CD4-positive, alpha-beta T cell treated with Interleukin-15 for 4 hours (primary cell): ENCODE measurements at places on chromosomes 6 and 20.

- DNase-seq = no peak
These were observed 11.8 kb upstream of the STXBP5 start for GRCh38 chr6:147192278-147192911.

DNA sequence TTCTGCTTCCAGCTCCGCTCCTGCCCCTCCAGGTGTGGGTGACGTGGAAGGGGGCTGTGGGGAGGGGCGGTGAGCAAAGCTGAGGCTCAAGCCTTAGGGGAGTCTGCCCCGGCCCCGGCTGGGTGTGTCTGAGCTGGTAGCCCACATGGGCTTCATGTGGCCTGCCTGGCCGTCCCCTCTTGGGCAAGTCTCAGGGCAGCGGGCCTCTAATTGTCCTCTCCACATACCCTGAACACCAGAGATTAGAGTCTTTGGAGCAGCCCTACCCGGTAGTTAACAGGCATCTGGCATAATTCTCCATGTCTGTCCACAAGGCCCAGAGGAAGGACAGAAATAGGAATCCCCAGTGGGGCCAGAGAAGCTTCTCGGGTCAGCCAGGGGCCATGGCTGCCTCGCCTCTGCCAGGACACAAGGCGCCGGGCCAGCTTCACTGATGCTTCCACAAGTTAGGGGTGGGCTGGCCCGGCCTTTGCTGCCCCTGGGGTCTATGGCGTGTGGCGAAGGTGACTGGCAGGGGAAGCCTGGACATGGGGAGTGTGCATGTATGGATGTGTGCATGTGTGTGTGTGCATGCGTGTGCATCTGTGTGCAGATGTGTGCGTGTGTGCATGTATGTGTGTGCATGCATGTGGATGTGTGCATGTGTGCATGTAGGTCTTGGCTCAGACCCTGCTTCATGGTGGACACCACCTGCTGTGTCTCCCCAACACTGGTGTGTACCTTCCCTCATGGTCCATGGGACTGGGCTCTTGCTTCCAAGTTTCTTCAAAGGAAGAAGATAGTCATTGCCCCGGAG lies 24.0 kb downstream of the FRMD1 start:
- no peak for DNase-seq

- DNase-seq = peak; percentile 84
These were observed 91.6 kb upstream of the RIPOR2 start for GRCh38 chr6:25027221-25027916.

DNA sequence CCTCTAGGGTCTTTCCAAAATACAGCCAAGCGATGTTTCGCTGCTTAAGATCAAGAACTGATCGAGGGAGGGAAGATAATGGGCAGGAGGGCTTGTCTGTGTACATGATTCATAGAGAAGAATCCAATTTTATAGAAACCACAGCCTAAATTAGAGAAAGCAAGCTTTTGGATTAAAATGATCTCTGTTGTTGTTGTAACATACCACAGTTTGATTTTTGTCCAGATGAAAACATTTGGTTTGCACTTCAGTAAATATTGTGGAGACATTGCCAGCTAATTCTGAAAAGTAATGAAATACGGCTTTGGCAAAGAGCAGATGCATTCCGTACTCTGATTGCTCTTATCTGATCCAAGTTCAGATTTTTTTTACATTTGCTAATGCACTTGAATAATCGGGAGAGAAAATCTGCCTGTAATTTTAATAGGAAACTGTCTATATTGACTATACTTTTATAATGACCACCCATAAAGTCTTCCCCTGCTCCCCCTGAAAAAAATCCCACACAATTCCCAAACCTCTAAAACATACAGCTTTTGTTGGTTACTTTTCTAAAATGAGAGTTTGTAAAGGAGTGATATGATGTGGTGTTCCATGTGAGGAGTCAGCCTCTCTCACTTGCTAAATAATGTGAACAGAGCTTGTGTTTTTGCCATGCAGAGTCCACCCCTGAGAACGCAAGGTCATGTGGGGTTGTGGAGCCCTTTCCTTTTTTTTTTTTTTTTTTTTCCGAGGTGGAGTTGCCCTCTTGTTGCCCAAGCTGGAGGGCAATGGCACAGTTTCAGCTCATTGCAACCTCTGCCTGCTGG lies 199.9 kb downstream of the DTNBP1 start:
- DNase-seq = no peak

DNA sequence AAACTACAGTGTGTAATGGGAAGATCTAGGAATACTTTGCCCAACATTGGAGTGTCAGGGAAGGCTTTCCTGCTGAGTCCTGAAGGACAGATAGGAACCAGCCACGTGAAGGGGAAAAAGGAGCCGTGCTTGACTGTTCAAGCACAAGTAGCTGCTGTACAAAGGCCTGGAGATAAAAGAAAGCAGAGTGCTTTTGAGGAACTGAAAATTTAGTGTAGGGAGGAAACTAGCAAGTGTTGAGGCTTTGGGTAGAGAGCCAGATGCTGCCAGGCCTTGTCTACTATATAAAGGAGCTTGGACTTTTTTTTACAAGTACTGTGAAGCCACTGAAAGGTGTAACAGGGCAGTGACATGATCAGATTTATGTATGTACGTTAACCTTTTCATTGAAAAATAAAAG lies 39.0 kb downstream of the DSE start:
- no peak for DNase-seq

DNA sequence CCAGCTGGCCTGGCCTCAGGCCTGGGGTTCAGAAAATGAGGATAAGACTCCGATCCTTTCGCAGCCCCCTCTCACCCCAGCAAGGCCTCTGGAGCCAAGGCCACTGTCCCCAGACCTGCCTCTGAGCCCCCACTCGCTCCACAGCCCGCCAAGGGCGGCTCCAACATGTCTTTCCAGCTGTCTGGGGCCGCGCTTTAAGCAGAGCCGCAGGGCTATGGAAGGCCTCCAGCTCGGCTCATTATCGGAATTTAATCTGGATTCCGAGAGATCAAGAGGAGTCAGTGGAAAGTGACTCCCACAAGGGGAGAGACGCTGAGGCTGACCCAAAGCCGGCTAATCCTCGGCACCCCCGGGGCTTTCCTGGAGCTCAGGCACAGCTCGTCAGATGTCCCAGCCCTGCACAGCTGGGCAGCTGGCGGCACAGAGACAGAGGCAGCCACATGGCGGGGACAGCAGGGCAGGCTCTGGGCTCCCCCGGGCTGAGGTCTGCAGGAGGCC lies 41.8 kb downstream of the BMP7 start:
- DNase-seq = no peak

DNA sequence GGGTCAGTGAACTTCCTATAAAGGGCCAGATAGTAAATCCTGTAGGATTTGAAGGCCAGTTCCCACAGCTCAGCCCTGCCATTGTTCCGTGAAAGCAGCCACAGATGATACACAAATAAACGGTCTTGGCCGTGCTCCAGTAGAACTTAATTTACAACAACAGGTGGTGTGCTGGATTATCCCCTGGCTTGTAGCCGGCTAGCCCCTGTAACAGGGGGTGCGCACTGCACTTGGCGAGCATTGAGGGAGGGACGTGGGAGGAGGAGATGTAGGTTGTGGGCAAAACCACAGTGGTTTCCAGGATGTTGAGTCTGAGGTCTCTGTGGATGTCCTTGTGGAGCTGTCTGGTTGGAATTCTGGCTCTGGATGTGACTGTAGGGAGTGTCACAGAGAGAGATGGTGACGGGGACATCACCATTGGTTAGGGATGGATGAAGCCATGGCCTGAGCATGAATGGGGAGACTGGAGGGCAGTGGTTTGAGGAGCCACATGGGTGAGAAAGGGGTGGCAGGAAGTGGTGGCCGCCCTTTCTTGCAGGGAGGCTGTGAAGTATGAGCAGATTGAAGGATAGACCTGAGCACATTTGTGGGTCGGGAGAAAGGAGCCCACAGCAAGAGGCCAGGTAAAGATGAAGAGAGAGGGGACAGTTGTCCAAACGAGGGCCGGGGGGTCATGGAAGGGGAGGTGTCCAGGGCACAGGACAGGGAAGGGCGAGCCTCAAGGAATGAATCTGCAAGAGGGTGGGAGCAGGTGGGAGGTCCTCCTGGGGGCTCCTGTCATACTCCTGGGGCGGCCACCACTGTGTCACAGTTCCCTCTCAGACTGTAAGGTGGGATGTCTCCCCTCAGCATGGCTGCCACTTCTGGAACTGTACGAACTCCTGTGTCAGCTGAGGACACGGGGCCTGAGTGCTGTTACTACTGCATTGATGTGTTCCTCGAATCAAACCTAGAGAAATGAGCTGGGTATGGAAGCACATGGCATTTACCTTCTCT lies 53.6 kb downstream of the CDH26 start:
- DNase-seq = no peak

GRCh38 chr6:12709556-12710232 lies 6.9 kb upstream of the PHACTR1 start:
- DNase-seq = no peak

GRCh38 chr20:4373454-4373853 lies 348.3 kb upstream of the PRND start:
- DNase-seq = no peak

DNA sequence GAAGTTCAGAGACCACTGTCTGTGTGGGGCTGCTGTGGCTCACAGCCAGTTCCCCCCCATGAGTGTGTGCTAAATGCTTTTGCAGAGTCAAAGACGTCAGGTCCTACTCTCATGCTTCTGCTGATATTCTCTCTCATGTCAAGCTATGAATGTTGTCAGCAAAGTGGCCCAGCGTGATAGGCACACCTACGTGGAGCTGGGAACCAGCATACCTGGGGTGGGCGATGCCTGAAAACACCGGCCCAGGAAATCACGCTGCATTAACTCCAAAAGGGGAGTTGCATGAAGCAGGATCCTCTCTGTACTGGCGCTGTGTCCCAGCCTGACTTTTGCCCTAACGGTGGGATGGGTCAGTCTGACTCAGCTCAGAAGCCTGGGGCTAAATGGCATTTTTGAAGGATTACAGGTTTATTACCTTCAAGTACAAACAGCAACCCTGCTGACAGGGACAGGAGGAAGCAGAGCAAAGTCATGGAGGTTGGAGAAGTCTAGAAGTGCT lies 9.0 kb upstream of the MRPS10 start:
- DNase-seq = no peak

GRCh38 chr6:42313941-42314570 lies 96.4 kb upstream of the MRPS10 start:
- DNase-seq = no peak

- no peak for DNase-seq
These were observed 311.9 kb upstream of the EPHA7 start for GRCh38 chr6:93731306-93731705.
